ENCODE measurements at places on chromosomes 11 and 22. TPM values are rescaled to one million over a fixed set of nuclear protein-coding genes. Genes with fewer than 3 reads are reported as not detected.
A peak's percentile ranks its signal among the peaks of the same experiment; 100 is the strongest.

Gene DMC1
- 6.5 TPM for total RNA-seq

Gene ALDH3B1
- total RNA-seq = 17.2 TPM

DNA sequence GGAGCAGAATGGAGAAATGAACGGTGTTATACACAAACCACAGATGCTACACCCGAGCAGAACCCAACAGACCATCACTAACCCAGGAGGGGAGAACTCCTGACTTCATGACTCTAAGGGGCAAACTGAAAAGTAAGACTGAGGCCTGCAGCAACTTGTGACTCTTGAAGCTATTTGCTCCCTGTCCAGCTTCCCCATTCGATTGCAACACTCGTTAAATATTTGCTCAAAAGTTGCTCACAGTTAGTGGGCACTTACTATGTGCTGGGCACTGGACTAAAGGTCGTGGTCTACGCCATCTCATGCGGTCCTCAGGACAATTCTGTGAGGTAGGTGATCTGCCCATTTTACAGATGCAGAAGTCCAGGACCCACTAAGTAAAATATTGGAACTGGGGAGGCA is 9.5 kb upstream of the ADA2 start:
- no peak for DNase-seq

GRCh38 chr11:70695086-70695960 is 297.0 kb downstream of the CTTN start:
- no peak for DNase-seq

Gene MPZL3
- 0.42 TPM for total RNA-seq

DNA sequence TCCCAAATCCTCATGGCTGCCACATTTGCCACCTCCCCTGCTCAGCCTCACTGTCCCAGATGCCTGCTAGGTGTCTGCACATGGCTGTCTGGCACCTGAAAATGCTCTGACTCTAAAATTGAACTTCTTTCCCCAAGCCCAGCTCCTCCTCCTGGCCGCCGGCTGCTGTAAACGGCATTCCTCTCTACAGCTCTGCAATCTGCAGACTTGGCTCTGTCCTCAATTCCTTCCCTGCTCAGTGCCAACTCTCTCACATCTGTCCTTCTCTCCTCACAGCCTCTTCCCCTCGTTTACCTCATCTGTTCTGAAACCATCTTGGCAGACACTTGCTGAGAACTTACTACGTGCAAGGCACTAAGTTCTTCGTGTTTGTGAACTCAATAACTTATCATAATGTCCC is 169.4 kb upstream of the SYT13 start:
- DNase-seq = no peak

DNA sequence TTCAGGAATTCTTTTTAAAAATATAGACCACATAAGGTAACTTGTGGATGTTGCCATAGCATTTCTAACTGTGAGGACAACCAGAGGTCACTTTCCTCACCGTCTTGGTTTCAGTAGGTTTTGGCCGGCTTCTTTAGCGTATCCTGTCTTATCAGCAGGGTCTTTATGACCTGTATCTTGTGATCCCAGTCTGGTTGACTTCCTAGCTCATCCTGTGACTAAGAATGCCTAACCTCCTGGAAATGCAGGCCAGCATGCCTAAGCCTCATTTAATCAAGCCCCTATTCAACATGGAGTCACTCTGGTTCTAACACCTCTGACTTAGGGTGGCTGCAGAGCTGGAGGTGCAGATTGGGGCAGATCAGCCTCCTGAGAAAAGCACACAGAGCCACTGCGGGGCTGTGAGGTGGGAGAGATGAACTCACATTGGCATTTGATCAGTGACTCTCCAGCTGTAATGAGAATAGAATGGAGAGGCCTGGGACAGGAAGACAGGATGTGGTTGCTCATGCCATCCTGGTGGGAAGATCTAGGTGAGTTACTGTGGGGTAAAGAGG is 41.1 kb upstream of the TOP3B start:
- no peak for DNase-seq

Gene LDLRAD3
- 8.4 TPM for total RNA-seq

DNA sequence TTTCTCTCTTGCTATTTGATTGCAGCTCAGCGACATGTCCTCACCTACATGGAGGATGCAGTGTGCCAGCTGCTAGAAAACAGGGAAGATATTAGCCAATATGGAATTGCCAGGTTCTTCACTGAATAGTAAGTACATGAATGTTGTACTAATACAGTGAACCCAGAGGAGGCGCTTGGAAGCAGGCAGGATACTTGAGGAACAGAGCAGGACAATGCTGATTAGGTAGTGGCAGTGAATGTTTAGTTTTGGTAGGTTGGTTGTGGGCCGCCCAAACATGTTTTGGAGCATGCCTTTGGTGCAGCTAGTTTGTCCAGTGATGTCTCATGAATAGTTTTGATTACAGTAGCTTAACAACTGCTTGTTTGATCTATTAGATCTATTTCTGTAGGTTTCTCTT is 50.6 kb downstream of the CSTPP1 start:
- DNase-seq = no peak

DNA sequence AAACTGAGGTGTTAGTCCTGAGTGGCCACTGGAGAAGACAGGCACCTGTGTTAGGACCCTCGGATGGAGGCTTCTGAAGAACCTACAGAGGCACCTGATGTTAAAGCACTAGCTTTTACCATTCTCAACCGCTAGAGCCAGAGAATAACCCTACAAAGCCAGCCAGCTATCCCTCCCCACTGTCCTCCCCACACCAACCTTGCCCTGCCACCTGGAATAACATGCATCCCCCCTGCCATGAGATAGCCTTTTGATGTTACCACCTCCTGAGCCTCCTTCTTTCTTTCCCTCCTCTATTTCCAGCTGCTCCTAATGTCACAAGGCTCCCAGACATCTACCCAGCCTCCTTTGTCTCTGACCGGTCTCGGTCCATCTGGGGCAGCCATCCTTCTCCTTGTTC is 28.1 kb downstream of the COMMD9 start:
- DNase-seq = no peak

DNA sequence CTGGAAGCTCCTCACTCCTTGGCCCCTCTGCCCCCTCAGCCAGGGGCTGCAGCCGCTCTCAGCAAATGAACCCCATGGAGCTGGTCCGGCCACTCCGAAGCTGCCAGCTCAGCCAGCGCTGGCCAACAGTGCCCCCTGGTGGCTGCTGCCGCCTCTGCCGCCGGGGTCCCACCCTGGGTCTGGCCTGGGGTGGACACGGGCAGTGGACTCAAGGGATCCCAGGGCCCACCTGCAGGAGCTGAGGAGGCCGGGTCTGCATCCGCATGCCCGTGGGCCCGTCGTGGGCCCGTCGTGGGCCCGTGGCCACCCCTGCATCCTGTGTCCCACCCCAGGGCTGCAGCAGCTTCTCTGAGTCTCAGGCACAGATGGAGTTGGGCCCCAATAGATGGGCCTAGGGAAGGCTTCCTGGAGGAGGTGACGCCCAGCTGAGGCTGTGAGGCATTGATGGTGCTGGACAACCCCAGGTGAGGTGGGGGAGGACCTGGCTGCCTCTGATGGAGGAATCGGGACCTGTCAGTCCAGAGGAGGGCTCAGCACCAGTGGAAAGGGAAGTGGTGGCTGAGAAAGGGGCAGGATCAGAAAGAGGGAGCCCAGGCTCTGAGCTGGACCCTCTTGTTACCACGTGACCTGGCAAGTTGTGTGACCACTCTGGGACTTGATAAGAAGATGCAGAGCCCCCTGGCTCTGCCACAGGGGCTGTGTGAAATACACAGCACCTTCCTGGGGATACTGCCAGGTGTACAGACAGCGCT is 522.3 kb downstream of the BRD1 start:
- DNase-seq = peak; percentile 92

- DNase-seq = no peak
Measured at GRCh38 chr11:69135420-69136363, 20.0 kb upstream of the SMIM38 start.

Gene OR51E2
- 0.33 TPM for total RNA-seq

Gene CLP1
- total RNA-seq = 17.4 TPM

Gene GGTLC3
- total RNA-seq = not detected

DNA sequence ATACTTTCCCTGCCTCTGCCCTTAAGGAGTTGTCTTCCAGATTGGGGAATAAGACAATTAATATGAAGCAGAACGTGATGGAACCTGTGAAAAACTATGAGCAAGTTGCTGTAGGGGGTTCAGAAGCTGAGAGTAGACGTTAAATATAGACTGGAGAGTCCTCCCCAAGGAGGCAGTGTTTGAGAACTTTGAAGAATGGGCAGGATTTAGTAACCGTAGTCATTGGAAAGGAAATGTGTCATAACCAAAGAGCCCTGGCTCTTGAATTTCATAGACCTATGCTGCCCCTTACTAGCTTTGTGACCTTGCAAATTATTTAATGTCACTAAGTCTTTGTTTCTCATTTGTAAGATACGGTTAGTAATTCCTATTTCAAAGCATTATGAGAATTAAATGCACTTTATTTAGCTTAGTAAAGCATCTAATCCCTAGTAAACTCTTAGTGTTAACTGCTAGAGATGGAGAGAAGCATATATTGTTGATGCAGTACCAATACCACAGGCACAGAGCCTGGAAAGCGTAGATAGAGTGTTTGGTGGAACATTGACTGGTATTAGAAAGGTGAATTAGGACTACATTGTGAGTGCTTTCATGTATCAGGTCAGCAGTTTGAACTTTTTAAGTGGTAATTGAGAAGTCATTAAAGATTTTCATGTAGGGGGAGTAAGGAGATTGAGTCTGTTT is 54.1 kb downstream of the MCAM start:
- DNase-seq = no peak

DNA sequence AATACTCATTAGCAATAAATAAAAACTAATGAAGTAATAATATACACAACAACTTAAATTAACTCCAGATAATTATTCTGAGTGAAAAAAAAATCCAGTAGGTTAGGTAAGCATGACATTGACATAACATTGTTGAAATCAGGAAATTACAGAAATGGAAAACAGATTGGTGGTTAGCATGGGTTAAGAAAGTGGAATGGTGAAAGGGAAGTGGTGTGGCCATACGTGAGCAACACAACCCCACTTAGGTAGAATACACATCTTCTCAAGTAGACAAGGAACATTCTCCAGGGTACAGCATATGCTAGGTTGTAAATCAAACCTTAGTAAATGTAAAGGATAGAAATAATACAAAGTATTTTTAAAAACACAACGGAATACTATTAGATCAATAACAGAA is 30.2 kb upstream of the CLTCL1 start:
- no peak for DNase-seq

Gene YPEL1
- 30.7 TPM for total RNA-seq

GRCh38 chr11:129611661-129612446 is 203.8 kb upstream of the TMEM45B start:
- peak; percentile 91 for DNase-seq

DNA sequence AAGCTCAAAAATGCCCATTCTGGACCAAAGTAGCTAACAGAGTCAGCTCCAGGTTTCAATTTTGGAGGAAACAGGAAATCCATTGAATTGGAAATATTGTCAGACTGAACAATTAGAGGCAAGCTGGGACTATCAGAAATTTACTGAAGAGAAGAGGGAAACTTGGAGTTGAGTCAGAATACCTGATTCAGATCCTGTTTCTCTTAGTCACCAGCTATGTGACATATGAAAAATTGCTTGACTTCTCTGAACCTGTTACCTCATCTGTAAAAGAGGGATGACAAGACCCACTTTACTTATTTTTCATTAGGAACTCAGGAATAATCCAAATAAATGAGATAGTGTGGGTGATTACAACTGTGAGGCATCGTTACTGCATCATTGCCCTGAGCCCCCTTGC is 148.9 kb upstream of the CADM1 start:
- no peak for DNase-seq

DNA sequence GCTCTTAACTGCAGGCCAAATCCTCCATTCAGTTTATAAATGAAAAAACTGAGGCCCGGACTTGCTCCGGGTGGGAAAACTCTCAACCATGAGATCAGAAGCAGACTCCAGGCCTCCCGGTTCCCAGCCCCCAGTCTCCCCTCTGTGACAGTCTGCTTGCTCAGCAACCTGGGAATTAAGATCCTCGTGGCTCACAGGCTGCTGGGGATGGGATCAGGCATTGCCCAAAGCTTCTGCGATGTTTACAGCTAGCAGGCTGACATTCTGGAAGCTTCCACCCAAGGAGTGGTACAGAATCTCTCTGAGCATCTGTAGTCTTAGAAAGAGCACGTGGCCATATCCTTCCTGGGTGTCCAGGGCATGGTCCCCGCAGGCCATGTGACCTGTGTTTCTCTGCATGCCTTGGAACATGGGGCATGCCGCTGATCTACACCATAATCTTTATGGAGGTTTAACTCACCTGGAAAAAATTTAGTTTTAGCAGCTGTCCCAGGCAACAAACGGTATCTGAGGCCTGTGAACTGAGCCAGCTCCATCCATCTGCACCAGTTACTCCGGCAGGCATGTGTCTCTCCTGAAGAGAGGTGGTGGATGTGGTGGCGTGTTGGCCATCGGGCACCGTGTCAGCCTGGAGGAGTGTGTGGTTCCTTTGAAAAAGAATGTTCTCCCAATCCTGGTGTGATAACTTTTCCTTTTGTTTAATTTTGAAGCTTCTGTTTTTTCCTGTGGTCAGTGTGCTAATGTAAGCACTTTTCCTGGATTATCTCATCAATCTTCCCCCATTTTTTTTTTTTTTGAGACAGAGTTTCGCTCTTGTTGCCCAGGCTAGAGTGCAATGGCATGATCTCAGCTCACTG is 7.9 kb downstream of the FBLN1 start:
- no peak for DNase-seq

DNA sequence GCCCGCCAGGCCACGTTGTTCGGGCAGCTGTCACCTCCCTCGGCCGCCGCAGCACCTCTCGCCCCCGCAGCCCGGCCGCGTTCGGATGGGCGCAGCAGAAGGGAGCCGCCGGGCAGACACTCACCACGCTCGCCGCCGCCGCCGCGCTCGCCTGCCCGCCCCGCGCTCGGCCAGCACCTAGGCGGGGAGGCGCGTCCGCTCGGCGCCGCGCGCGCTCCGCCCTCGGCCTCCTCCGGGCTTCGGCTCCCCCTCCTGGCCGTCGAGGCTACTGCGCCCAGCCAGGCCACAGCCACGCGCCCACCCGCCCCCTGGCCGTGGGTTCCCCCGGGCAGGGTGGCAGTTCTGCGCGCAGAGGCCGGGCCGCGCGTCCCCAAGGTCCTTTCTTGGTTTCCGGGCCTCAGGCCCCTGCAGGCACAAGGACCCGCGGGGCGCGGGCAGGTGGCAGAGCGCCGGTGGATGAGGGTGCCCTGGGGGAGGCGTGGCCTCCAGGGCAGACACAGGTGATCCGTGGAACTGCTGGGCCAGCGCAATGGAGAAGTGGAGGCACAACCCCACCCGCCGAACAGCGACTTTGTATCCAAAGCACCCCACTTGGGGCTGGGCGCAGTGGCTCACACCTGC is at the start of gene SLC25A22:
TSS of gene SLC25A22 (minus strand) at position 189 of the 621 bp plus-strand sequence. CDS start 3,275 bp downstream, outside the sequence.
- no peak for DNase-seq
